ENCODE measurements at places on chromosomes 5 and 9.
A peak's percentile ranks its signal among the peaks of the same experiment; 100 is the strongest.

- peak; percentile 15 for DNase-seq
Observed at GRCh38 chr5:124453221-124454051, 293.0 kb downstream of the ZNF608 start.

GRCh38 chr5:76958991-76959767 is 6.3 kb downstream of the CRHBP start:
- DNase-seq: peak; percentile 63

DNA sequence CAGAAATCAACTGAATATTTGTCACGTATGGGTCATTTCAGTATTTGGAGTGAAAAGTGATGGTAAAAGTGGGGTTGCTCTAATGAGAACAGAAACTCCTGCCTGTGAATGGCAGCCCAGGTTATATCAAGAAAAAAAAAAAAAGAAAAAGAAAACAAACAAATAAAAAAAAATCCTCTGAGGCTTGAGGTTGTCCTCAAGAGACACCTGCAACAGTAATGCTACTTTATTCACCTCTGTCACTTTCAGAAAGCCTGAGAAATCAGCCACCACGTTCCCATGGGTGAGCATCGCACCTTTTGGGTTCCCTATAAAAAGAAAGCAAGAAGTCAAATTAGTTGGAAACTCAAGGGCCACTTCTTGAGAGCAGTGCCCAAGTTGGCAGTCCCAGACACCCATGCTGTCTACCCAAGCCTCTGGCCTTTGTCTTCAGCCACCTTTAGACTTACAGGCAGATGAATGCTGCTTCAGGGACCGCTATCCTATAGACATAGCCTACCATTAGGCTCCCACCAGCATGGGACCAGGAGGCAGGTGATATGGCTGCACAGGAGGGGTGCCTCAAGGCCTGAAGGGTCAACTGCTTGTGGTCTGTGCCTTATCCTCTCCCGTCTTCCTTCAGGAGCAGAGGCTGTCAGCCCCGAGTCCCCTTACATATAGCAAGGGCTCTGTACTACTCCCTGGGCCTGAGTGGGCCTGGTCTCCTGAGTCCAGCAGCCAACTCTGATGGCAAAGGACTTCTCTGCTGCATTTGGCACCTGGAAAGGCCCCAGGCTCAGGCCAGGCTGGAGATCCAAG is 31.1 kb upstream of the MEIKIN start:
- DNase-seq: no peak

DNA sequence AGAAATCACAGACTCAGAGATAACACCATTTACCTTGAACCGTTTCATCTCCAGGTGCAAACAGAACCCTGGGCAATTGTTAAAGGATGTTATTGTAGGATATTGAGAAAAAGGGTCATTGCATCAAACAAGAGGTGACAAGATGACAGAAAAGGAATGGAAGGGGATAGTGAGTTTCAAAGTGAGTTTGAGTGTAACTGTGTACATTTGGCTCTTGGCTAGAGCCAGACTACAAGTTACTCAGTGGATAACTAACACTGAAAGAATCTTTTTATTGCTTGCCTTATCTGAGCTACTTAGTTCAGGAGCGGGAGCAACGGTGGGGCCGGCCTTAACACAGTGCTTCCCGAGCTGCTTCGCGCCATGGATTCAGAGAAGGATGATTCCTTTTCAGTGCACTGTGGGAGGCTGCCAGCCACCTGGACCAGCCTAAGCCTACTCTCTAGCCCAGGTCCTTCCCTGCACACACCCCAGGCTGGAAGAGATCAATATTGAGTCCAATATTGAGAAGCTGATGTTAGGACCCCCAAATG is 193.4 kb downstream of the ATPSCKMT start:
- DNase-seq: no peak

GRCh38 chr5:177303121-177303924 is at the start of the genes PRELID1 and RAB24:
Gene PRELID1 (plus strand): TSS chr5:177303799. CDS start chr5:177303986, 187 bp downstream.
Gene RAB24 (minus strand): TSS chr5:177303719. CDS start chr5:177303288, 431 bp downstream.
- DNase-seq: peak; percentile 93

GRCh38 chr5:160089531-160089930 is 29.7 kb downstream of the PWWP2A start:
- no peak for DNase-seq

GRCh38 chr9:130368631-130369103 is 76.1 kb upstream of the ASS1 start:
- peak; percentile 37 for DNase-seq

DNA sequence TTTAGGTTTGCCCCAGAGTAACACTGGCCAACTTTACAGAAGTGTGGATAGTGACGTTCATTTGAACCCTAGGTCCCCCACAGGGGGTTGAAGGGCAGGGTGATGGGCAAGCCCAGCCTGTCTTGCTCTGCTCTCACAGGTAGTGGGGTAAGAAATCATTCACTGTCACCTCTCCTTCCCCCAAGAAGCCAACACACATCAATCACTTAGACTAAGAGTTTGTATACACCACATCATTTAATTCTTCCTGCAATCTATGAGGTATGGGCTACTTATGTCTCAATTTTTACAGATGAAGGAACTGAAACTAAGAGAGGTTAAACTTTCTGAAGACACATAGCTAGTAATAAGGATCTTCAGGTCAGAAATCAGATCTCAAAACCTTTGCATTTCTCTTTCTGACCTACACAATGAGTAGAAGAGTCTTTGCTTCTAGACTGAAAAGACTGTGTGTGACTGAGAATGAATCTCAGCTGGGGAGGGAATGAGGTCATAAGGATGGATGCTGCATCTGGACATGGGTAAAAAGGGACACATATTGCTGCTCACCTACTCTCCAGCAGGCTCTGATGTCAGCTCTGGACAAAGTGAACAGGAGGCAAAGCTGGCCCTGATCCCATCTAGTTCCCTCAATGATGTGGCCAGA is 81.0 kb upstream of the EQTN start:
- DNase-seq: no peak

GRCh38 chr5:139273322-139273571 is 20.3 kb upstream of the MATR3 start:
- DNase-seq: peak; percentile 26

GRCh38 chr5:111404270-111404769 is 108.0 kb downstream of the STARD4 start:
- no peak for DNase-seq

DNA sequence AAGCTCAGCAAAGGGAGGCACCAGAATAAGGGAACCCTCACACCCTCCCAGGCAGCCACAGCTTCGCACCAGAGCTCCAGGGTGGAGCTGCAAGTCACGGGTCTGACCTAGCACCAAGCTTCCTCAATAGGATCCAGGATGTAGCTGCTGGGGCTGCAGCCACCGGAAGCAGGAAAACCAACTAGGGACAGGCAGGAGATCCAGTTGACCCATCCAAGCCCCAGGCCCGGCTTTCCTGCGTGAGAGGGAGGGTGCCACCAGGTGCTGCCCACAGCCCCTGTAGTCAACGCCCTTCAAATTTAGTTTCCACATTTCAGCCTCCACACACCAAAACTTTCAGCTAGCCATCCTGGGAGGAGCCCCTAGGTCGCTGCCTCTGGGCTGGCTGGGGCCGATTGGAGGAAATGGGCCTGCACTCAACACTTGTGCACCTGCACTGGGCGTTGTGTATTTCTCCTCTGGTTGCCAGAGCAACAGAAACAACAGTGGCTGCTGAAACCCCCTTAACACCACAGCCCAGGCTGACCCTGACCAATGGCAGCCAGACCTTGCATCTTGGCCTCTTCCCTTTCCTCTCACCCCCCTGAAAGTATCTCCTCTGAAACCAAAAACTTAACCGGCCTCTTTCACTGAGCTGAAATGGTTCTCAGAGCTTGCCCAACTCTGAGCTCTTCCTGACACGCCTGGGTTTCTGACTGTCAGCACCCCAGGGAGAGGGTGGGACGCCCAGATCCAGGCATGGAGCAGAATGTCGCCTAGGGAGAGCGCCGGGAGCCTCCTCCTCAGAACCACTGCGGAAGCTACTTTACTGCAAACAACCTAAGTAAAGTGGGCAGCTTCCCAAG is 226.5 kb upstream of the MAP3K1 start:
- no peak for DNase-seq
